MCF 10A (cell line): ENCODE measurements at places on chromosomes 12 and 14. TPM values are rescaled to one million over a fixed set of nuclear protein-coding genes. Genes with fewer than 3 reads are reported as not detected.

The CLECL1 gene
- not detected in 2 replicates for total RNA-seq

The HIP1R gene
- 41.6 and 44.6 TPM in 2 replicates for total RNA-seq

The APOF gene
- not detected in 2 replicates for total RNA-seq

The SLC16A7 gene
- 28.4 and 32.6 TPM in 2 replicates for total RNA-seq

GRCh38 chr12:124436366-124436765, 131.0 kb downstream of the NCOR2 start:
- peaks cover 27% of the 10 kb centered on the region for H3K36me3 ChIP-seq
- DNase-seq, result no peak
- H3K27ac ChIP-seq, result no peak overlapping the region
- H3K4me1 ChIP-seq, result no peaks in the 10 kb centered on the region
- H3K27me3 ChIP-seq, result no peaks in the 10 kb centered on the region
- no peak overlapping the region for H3K4me3 ChIP-seq

- H3K27ac ChIP-seq, result no peak overlapping the region
- DNase-seq, result no peak
- H3K4me1 ChIP-seq, result peaks cover 16% of the 10 kb centered on the region
- H3K4me3 ChIP-seq, result no peak overlapping the region
These were observed 58.0 kb downstream of the DIP2B start for GRCh38 chr12:50562520-50563433.

GRCh38 chr14:24690492-24690891, 56.5 kb upstream of the GZMB start:
- no peak overlapping the region for H3K27ac ChIP-seq
- no peak for DNase-seq
- no peaks in the 10 kb centered on the region for H3K36me3 ChIP-seq
- H3K4me3 ChIP-seq, result no peak overlapping the region
- H3K4me1 ChIP-seq, result peaks cover 5% of the 10 kb centered on the region
